ENCODE measurements at places on chromosomes 1 and 21. TPM values are rescaled to one million over a fixed set of nuclear protein-coding genes. Genes with fewer than 3 reads are reported as not detected.
A peak's percentile ranks its signal among the peaks of the same experiment; 100 is the strongest.

ELAVL4 gene
- total RNA-seq = not detected

DLGAP3 gene
- 0.59 TPM for total RNA-seq

KCNJ9 gene
- total RNA-seq = 0.04 TPM

FCGR1A gene
- total RNA-seq = not detected

SELE gene
- total RNA-seq = not detected

- DNase-seq = no peak
- H3K27me3 ChIP-seq = no peaks in the 10 kb centered on the region
- no peak overlapping the region for H3K4me3 ChIP-seq
- peaks cover 30% of the 10 kb centered on the region for H3K4me1 ChIP-seq
Measured at GRCh38 chr21:41374867-41375533, 13.2 kb downstream of the MX2 start.

DNA sequence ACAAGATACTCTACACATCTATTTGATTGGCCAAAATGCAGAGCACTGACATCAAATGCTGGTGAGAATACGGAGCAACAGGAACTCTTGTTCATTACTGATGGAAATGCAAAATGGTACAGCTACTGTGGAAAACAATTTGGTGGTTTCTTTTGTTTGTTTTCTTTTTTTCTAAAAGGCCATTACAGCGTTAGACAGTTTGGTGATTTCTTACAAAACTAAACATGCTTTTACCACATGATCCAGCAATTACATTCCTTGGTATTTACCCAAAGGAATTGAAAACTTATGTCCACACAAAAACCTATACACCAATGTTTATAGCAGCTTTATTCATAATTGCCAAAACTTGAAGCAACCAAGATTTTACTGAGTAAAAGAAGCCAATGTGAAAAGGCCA, 66.4 kb upstream of the FBXO28 start:
- H3K4me3 ChIP-seq = no peak overlapping the region
- H3K36me3 ChIP-seq = no peaks in the 10 kb centered on the region
- peaks cover 3% of the 10 kb centered on the region for H3K27me3 ChIP-seq
- no peak overlapping the region for H3K27ac ChIP-seq
- no peak for DNase-seq
- peaks cover 3% of the 10 kb centered on the region for H3K4me1 ChIP-seq

DNA sequence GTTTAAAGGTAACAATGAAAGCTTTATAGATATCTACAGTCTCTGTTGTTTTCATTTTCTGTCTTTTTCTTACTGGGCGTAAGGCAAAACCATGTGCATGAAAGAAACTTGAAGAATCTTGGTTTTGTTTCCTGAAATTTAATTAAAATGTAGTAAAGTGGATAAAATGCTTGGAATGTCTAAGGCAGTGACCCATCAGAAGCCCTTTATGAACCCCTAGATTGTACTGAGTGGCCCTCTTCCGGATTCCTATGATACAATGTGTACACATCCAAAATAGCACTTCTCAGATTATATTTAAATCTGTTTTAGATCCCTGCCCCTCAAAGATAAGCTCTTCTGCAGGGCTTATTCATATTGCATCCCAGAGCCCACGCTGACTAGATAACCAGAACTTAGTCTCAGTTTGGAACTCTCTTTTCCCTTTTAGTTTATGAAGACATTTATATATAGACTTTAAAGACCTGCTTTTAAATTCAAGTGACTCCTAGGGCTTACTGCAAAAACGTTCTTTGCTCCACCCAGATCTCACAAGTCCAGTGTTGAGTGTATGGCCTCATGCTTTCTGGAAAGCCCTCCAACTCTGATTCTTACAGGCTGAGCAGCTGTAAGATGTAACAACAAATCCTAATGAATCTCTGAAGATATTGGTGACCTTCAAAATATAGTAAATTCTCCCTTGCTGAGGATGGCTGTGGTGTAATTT, 142.9 kb downstream of the LRRC7 start:
- no peak overlapping the region for H3K4me3 ChIP-seq
- H3K27me3 ChIP-seq = no peaks in the 10 kb centered on the region
- H3K4me1 ChIP-seq = no peaks in the 10 kb centered on the region
- DNase-seq = no peak
- H3K27ac ChIP-seq = no peak overlapping the region

DNA sequence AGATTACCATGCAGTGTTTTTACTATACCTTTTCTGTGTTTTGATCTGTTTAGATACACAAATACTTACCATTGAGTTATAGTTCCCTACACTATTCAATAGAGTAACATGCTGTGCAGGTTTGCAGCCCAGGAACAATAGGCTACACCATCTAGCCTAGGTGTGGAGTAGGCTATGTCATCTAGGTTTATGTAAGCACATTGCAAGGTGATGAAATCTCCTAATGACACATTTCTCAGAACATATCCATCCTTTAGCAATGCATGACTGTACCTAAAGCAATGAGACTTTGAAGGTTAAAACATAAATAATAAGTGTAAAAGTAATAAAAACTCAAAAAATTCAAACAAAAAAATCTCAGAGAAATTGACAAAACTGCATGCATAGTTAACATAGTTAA, 358.6 kb downstream of the USH2A start:
- no peak for DNase-seq
- H3K27me3 ChIP-seq = no peaks in the 10 kb centered on the region
- H3K36me3 ChIP-seq = no peaks in the 10 kb centered on the region

GRCh38 chr1:109517337-109517736, 7.8 kb upstream of the AMIGO1 start:
- DNase-seq = no peak
- no peaks in the 10 kb centered on the region for H3K4me1 ChIP-seq
- no peaks in the 10 kb centered on the region for H3K27me3 ChIP-seq
- H3K4me3 ChIP-seq = no peak overlapping the region
- H3K36me3 ChIP-seq = no peaks in the 10 kb centered on the region

DNA sequence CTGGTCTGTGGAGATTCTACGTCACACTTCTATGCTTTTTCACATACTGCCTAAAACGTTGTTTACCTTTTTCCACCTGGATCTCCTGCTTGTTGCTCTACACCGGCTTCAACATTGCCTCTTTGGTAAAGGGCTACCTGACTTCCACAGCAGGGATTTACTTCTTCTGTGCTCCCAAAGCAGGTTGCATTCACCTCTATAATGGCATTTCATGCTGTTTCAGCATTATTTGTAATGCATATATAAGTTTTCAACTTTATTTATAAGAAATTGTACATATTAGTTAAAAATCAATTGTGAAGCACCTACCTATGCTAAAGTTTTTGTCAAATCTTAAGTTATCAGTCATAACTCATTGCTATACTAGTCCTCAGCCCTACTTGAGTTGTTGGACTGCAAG, 55.4 kb downstream of the DDAH1 start:
- H3K4me1 ChIP-seq = no peaks in the 10 kb centered on the region
- no peaks in the 10 kb centered on the region for H3K36me3 ChIP-seq
- no peak for DNase-seq

DNA sequence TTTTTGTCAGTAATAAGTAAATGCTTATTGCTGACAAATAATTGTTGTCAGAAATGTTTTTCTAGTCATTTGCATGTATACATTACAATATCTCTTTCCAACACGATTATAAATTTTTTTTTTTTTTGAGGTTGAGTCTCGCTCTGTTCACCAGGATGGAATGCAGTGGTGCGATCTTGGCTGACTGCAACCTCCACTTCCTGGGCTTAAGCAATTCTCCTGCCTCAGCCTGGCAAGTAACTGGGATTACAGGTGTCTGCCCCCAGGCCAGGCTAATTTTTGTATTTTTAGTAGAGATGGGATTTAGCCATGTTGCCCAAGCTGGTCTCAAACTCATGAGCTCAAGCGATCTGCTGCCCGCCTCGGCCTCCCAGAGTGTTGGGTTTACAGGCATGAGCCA, 72.0 kb upstream of the ATF3 start:
- no peak for DNase-seq
- H3K27ac ChIP-seq = no peak overlapping the region
- H3K36me3 ChIP-seq = no peaks in the 10 kb centered on the region
- H3K4me1 ChIP-seq = no peaks in the 10 kb centered on the region
- H3K4me3 ChIP-seq = no peak overlapping the region

DNA sequence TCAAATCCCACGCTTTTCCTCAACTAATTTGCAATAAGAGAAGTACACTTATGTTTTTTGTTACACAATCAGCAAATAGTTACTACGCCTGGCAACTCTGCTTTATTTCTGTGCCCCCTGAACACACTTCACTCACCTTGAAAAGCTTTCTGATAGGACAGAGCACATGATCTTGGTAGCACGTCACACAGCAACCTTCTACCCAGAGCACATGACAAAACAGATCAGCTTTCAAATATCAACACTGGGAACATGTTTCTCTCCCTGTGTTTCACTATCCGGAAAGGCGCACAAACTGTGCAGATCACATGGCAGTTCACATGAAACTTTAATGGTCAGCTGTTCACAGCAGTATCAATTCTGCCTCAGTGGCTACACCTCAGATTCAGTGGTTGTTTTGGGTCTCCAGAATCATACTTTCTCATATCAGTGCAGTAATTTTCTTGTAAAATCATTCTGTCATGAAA, 2.2 kb downstream of the SLC19A2 start:
- no peak for DNase-seq
- H3K27ac ChIP-seq = peak overlapping the region; percentile 33
- H3K4me1 ChIP-seq = peaks cover 13% of the 10 kb centered on the region
- H3K36me3 ChIP-seq = no peaks in the 10 kb centered on the region

GRCh38 chr1:228784181-228784580, 48.9 kb downstream of the RHOU start:
- H3K4me1 ChIP-seq = no peaks in the 10 kb centered on the region
- no peak for DNase-seq
- H3K27ac ChIP-seq = no peak overlapping the region
- H3K4me3 ChIP-seq = no peak overlapping the region

Data from CD8-positive, alpha-beta memory T cell (primary cell).